ENCODE measurements at places on chromosomes 16 and 17. TPM values are rescaled to one million over a fixed set of nuclear protein-coding genes. Genes with fewer than 3 reads are reported as not detected.

- no peak overlapping the region for H3K4me3 ChIP-seq
- no peaks in the 10 kb centered on the region for H3K27me3 ChIP-seq
- no peak overlapping the region for H3K27ac ChIP-seq
- no peaks in the 10 kb centered on the region for H3K36me3 ChIP-seq
- no peak for DNase-seq
Observed at GRCh38 chr17:15091825-15092224, 173.3 kb downstream of the PMP22 start.

DNA sequence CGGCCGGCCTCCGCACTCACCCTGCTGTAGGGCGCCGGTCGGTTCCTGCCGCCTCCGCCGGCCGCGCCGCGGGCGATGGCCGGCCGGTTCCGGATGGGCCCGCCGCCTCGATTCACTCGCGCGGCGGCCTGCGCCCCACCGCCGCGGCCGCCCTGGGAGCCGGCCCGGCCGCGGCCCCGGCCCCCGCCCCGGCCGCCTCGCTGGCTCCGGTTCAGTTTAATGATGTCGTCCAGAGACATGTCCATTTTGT lies 158 bp downstream of the ALYREF start:
- peaks cover 59% of the 10 kb centered on the region for H3K36me3 ChIP-seq
- H3K4me3 ChIP-seq, result peak overlapping the region; percentile 91
- no peaks in the 10 kb centered on the region for H3K27me3 ChIP-seq

DNA sequence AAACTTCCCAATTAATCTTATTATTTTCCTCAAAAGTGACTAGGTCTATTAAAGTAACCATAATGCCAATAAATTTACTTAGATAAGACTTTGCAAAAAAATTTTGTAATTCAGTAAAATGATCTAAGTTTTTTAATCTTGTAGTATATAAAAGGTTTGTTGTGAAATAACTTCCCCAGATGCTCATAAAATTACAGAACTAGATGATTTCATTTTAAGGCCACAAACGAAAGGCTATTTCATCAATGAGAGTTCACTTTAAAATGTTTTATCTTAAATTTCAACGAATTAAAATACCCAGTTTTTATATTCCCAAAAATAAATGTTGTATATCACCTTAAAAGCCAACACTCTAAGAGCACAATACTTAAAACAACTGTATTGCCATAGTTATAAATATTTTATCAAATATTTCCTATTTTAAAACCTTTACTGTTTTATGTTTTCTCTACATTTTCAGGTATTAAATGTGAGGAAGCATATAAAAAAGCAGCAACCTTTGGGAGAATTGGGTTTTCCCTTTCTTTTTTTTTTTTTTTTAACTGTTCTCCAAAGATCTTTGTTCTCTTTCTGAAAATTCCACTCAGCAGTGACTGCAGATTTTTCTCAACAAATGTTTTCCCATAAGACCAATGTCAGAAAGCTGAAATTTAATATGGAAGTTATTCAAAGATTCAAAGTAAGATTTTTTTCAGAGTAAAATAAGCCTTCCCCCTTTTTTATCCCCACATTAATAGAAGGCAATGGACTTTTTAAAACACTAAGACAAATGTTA lies 169.9 kb downstream of the CYB561 start:
- no peak for DNase-seq
- H3K27ac ChIP-seq, result no peak overlapping the region
- H3K4me3 ChIP-seq, result no peak overlapping the region
- H3K36me3 ChIP-seq, result no peaks in the 10 kb centered on the region
- peaks cover 8% of the 10 kb centered on the region for H3K4me1 ChIP-seq

- H3K4me1 ChIP-seq, result peaks cover 19% of the 10 kb centered on the region
- no peaks in the 10 kb centered on the region for H3K36me3 ChIP-seq
- H3K4me3 ChIP-seq, result no peak overlapping the region
- H3K27me3 ChIP-seq, result no peaks in the 10 kb centered on the region
- no peak overlapping the region for H3K27ac ChIP-seq
Observed at GRCh38 chr16:56967733-56968132, 6.0 kb downstream of the CETP start.

DNA sequence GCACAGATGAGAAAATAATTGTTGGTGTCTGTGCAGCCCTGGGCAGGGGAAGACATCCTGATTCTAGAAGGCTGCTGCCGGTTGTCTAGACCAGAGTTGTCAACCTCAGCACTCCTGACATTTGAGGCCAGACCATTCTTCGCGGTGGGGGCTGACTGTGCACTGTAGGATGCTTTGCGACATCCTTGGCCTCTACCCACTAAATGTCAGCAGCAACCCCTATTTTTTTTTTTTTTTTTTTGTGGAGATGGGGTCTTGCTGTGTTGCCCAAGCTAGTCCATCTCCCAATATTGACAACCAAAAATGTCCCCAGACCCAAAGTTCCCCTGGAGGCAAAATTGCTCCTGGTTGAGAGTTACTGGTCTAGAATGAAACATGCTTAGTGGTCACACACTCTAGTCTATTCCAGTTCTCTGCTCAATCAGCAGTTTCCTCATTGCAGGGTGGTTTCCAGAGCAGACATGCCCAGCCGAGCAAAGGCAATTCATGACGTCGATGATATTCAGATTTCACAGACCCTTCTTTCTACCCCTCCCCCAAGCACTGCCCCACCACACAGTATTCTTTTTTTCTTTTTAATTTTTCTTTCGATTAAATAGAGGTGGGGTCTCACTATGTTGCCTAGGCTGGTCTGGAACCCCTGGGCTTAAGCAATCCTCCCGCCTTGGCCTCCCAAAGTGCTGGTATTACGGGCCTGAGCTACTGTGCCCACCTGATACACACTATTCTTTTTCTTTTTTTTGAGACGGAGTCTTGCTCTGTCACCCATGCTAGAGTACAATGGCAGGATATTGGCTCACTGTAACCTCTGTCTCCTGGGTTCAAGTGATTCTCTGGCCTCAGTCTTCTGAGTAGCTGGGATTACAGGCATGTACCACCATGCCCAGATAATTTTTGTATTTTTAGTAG lies 9.0 kb downstream of the C17orf99 start:
- no peaks in the 10 kb centered on the region for H3K36me3 ChIP-seq
- H3K27ac ChIP-seq, result no peak overlapping the region
- no peak overlapping the region for H3K4me3 ChIP-seq

DNA sequence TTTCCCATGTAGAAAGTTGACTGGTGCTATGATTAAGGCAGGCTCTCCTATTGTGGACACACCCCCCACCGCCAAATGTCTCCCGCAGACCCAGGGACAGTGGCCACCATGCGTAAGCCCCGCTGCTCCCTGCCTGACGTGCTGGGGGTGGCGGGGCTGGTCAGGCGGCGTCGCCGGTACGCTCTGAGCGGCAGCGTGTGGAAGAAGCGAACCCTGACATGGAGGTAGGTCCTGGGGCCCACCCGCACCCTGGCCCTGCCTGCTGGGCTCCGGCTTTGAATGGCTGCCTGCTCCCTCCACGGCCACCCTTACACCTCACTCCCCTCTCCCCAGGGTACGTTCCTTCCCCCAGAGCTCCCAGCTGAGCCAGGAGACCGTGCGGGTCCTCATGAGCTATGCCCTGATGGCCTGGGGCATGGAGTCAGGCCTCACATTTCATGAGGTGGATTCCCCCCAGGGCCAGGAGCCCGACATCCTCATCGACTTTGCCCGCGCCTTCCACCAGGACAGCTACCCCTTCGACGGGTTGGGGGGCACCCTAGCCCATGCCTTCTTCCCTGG lies 3.6 kb downstream of the MMP25 start:
- H3K4me3 ChIP-seq, result no peak overlapping the region
- no peak for DNase-seq
- no peaks in the 10 kb centered on the region for H3K36me3 ChIP-seq
- H3K27me3 ChIP-seq, result peaks cover 41% of the 10 kb centered on the region

DNA sequence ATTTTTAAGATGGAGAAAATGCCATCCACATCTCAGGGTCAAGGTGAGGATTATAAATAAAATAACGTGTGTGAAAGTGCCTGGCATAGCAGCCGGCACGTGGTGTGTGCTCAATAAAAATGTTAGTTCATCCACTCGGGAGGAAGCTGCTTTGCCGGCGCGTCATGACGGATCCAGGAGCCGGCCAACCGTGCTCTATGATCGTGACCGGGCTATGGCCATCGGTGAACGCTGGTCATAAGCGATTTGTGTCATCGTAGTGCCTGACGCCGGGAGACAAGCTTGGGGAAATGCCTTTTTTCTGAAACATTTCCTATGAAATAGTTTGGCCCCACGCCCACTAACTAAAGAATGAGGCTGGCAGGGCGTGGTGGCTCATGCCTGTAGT lies 74.0 kb downstream of the CMC2 start:
- peaks cover 8% of the 10 kb centered on the region for H3K4me1 ChIP-seq
- peak overlapping the region; percentile 85 for H3K27ac ChIP-seq
- no peak for DNase-seq
- H3K36me3 ChIP-seq, result no peaks in the 10 kb centered on the region
- peaks cover 14% of the 10 kb centered on the region for H3K27me3 ChIP-seq

- peaks cover 83% of the 10 kb centered on the region for H3K4me1 ChIP-seq
- peaks cover 26% of the 10 kb centered on the region for H3K36me3 ChIP-seq
- peak; percentile 86 for DNase-seq
- H3K4me3 ChIP-seq, result peak overlapping the region; percentile 19
- peak overlapping the region; percentile 87 for H3K27ac ChIP-seq
Observed at GRCh38 chr17:78172249-78173051, 4.1 kb downstream of the SYNGR2 start.

GRCh38 chr16:22424161-22424937 lies 49.9 kb upstream of the CDR2 start:
- no peaks in the 10 kb centered on the region for H3K27me3 ChIP-seq
- H3K4me1 ChIP-seq, result no peaks in the 10 kb centered on the region
- peaks cover 40% of the 10 kb centered on the region for H3K36me3 ChIP-seq
- no peak for DNase-seq

DNA sequence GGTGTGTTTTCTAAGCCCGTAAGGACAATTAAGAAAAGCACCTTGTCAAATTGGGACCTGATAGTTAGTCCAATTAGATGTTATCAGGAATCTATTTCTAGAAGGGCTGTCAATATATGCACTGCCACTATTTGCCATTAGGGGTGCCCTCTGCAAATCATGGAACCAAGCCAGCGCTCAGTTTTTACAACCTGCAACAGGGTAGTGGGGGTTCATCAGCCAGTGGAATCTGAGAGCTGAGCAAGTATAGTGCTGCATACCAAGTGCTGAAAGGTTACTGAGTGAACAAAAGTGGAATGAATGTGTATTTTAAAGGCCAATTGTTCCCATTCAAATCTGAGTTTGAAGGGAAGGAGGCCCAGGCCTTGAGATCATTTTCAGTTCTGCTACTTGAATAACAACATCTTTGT lies 10.4 kb downstream of the PRR11 start:
- no peak overlapping the region for H3K27ac ChIP-seq
- H3K27me3 ChIP-seq, result no peaks in the 10 kb centered on the region
- DNase-seq, result no peak
- no peaks in the 10 kb centered on the region for H3K4me1 ChIP-seq

- H3K4me3 ChIP-seq, result no peak overlapping the region
- no peaks in the 10 kb centered on the region for H3K27me3 ChIP-seq
- H3K4me1 ChIP-seq, result peaks cover 5% of the 10 kb centered on the region
- no peak overlapping the region for H3K27ac ChIP-seq
Observed at GRCh38 chr17:81900181-81900820, 1.7 kb upstream of the NPB start.

GRCh38 chr17:42289611-42290181 lies 1.4 kb downstream of the STAT5A start:
- DNase-seq, result peak; percentile 65
- peak overlapping the region; percentile 71 for H3K4me3 ChIP-seq
- no peaks in the 10 kb centered on the region for H3K27me3 ChIP-seq
- H3K4me1 ChIP-seq, result peaks cover 25% of the 10 kb centered on the region
- H3K27ac ChIP-seq, result peak overlapping the region; percentile 93

DNA sequence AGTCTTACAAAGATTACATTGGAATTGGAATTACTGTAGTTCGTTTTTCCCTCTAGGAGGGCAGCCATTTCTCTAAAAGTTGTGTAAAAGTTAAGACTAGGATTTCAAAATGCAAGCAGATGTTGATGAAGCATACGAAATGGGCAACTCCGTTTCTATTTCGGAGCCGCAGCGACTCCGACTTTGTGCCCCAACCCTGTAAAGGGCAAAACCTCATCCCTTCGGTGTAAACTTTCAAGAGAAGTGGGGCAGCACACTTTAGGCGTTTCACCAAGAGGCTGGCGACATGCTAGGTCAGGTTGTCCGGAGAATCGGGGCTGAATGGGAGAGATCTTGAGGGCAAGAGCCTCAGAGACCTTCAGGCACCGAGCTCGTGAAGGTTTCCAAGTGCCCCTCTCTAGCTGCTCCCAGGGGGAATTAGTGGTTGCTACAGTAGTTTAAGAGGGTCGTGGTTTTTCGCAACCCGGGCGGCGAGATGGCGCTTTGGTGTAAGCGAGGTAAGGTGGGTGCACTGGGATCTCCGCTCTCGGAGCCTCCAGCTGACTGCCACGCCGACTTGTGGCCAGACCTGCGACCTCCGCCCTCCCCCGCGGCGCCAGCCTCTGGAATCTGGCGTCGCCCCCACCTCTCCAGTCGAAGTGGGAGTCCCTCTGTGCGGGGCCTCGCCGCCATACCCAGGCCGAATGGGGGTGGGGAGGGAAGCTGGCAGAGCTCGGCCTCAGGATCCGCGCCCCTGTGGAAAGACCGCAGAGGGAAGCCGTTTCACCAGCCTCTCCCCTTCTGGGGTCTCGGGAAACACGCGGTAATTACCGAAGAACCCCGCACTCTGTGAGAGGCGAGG lies 1.0 kb upstream of the HEXIM2 start:
- H3K27ac ChIP-seq, result peak overlapping the region; percentile 100
- no peaks in the 10 kb centered on the region for H3K36me3 ChIP-seq
- no peaks in the 10 kb centered on the region for H3K27me3 ChIP-seq
- peak; percentile 88 for DNase-seq
- H3K4me3 ChIP-seq, result peak overlapping the region; percentile 88

DNA sequence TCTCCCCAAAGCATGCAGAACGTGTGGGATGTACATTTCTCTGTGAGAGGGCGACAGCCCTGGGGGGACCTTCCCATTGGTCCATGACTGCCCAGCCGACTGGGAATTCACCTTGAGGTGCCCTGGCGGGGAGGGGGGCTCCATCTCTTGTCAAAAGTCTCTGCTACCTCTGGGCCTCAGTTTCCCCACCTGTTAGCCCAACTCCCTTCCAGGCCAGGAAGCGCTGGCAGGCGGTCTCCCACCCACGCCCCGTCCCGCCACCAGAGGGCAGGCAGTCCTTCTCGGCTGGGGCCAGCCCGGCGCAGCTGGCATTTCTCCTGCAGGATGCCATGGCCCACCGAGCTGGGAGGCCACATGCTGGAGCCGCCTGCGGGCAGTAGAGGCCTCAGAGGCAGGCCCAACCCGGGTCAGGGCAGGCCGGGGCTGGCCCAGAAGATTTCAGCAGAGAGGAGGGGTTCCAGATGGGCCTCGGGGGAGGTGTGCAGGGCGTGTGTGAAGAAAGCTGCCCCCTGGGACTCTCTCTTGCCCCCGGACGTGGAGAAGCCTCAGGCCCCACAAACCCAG lies 16.6 kb downstream of the CD7 start:
- peaks cover 29% of the 10 kb centered on the region for H3K4me1 ChIP-seq
- no peak overlapping the region for H3K4me3 ChIP-seq
- DNase-seq, result peak; percentile 85
- no peak overlapping the region for H3K27ac ChIP-seq
- H3K27me3 ChIP-seq, result no peaks in the 10 kb centered on the region

- no peak overlapping the region for H3K4me3 ChIP-seq
- DNase-seq, result no peak
- H3K4me1 ChIP-seq, result no peaks in the 10 kb centered on the region
- no peak overlapping the region for H3K27ac ChIP-seq
- H3K36me3 ChIP-seq, result no peaks in the 10 kb centered on the region
- H3K27me3 ChIP-seq, result no peaks in the 10 kb centered on the region
Observed at GRCh38 chr16:57562066-57562465, 19.6 kb downstream of the ADGRG5 start.

CACNA1G gene
- not detected for total RNA-seq

TSPAN10 gene
- 1.1 TPM for total RNA-seq

PLLP gene
- total RNA-seq, result 104 TPM

SMARCE1 gene
- total RNA-seq, result 80.2 TPM

TTLL6 gene
- total RNA-seq, result 0.20 TPM

IRF8 gene
- total RNA-seq, result 43.1 TPM

CACNG1 gene
- total RNA-seq, result not detected

HOXB5 gene
- 4.4 TPM for total RNA-seq

PDE6G gene
- 1.0 TPM for total RNA-seq

Data from upper lobe of right lung (tissue), 1 donor.